SHP77 treated with DMSO at 0.1 percent for 48 hours (cell line): ENCODE measurements at places on chromosomes 4 and X.

- no peak for DNase-seq
These were observed 28.1 kb upstream of the NYX start for GRCh38 chrX:41419082-41419481.

- DNase-seq, result no peak
These were observed 73.6 kb upstream of the TBC1D9 start for GRCh38 chr4:140829825-140830224.

DNA sequence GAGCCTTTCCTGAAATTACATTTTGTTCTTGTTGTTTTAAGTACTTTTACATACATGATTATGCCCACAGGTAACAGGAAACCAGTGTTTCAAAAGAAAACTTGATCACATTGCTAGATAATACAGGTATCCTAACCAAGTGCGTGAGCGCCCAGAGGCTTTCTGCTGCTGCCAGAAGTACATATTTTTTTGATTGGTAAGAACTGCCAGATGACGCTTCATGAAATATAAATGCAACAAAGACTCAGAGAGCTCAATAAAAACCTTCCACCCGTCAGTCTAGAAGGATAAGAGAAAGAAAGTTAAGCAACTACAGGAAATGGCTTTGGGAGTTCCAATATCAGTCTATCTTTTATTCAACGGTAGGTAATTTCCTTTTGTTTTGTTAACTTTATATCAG lies at the start of gene EPGN:
Gene EPGN, plus strand, starts transcription at position 256 of the 400 bp plus-strand sequence. Its CDS starts 64 bp downstream, at position 320.
- no peak for DNase-seq

DNA sequence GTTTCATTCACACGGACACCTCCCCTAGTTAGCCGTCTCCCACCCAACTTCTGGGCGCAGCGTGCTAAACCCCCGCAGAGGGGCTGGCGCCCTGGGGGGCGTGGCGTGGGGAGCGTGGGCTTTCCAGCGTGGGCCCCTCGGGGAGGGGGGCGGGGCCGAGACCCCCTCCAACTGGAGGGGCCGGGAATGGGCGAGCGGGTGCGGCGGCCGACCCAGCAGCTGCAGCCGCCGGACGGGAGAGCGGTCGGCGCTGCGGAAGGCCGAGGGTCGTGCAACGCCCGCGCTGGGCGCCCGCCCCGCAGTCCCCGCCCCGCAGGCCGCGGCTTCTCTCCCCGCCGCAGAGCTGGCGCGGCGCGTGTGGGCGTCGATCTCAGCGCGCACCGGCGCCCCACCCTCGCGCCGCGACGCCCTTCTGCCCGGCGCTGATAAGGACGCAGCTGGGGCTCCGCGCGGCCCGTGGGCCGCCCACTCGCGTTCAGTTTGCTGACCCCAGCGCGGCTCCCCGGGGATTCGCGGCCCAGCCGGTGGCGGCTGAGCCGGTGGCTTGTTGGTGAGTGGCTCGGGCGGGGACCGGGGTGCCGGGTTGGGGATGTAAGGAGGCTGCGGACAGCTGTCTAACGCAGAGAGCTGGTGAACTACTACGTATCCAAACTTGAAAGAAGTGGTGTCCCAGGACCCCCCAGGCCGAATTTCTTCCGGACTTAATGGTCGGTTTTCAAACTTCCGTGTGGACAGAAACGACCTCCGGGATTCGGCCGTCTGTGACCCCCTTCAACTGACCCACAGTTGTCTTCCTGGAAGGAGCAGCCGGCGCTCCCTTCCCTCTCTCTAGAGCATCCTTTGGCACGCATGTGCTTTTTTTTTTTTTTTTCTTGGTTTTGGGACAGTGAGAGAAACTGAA lies 1.5 kb downstream of the FHDC1 start:
- DNase-seq, result no peak

DNA sequence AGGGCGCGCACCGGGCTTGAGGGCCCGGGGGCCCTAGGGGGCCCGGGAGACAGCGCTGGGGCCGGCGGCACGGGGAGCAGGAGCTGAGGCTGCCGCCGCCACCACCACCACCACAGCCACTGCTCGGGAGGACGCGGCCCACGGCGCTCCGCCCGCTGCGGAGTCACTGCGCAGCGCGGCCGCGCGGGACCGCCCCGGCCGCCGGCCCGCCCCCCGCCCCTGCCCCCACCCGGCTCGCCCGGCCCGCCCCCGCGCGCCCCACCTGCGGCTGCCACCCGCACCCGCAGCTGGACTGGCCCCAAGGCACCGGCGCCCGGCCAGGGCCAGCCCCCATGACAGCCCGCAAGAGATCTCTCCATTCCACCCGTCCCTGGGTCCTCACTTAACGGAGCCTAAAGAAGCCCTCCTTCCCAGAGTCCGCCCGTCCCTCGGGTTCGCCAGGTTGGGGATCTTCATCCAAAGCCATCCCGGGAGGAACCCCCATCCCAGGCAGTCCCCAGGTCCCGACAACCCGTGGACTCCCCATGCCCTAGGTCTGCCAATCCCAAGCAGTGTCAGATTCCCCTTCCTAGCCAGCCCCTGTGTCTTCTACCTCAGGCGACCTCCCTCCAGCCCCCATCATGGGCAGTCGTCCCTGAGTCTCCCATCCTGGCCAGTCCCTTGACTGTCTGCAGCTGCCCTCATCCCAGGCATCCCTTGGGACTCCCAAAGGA lies 40.0 kb upstream of the IQSEC2 start:
- DNase-seq, result no peak

- DNase-seq, result no peak
These were observed 22.9 kb upstream of the PUDP start for GRCh38 chrX:7170898-7171297.

DNA sequence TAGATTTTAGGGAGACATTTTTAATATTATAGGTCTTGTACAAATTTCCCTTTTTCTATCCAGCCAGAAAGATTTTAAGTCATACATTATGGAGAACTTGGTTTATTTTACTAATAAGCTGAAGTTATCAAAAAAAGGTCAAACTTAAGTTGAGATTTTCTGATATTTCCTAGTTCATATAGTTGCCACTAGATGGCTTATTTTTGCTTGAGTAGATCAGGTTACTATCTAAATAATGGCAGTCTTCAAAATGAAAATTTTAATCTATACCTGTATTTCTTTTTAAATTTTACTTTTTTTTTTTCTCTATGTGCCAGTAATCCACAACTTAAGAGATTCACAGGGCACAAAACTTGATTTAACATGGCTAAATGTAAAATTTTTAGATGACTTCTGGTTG lies 52.3 kb downstream of the USP9X start:
- no peak for DNase-seq

DNA sequence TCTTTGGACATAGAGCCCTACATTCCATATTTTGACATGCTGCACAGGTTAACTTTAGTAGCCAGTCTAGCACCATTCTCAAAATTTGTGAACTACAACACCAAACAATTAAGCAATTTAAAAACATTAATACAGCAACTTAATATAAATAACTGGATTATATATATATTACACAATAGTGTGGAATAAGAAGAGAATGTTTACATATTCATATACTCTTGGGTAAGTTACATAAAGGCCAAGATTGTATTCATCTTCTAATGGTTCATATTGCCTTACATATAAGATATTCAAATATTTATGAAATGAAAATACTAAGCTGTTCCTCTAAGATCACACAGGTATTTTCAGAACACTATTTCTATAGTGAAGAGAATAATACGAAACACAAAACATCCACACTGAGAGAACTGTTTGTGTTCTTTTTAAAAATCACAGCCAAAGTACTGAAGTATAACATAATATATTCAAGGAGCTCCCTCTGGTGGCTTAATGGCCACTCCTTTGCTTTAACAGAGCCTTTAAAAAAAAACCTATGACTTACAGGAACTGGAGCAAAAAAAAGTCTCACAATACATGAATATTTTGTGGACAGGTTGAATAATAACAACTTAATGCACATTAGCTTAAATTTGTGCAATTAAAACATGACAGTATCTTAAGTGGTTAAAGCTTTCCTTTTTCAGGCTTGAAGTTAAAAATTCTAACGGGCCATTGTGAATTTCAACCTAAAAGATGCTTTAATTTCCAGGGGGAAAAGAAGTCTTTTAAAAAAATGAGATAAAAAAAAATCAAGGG lies 46.2 kb downstream of the NEK1 start:
- DNase-seq, result peak; percentile 4

- peak; percentile 72 for DNase-seq
These were observed 93.8 kb downstream of the PDGFRA start for GRCh38 chr4:54322818-54323417.

DNA sequence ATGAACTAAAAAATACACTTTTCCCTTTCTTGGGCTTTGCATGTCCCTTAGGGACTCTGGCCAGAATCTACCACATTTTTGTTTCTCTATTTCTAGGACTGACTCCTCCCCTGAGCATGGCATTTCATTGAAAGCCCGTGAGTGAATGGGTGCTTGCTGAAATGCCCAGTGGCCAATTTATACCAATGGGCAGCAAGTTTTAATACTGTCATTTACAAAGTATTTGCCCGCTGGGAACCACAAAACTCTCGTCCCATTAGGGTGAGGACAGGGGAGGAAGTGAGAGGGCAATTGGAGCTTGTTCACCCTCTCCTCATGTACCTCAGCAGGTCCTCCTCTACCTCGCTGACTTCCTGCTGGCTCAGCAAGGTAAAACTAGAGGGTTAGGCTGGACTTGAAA lies 1.1 kb downstream of the SRPX2 start:
- no peak for DNase-seq

DNA sequence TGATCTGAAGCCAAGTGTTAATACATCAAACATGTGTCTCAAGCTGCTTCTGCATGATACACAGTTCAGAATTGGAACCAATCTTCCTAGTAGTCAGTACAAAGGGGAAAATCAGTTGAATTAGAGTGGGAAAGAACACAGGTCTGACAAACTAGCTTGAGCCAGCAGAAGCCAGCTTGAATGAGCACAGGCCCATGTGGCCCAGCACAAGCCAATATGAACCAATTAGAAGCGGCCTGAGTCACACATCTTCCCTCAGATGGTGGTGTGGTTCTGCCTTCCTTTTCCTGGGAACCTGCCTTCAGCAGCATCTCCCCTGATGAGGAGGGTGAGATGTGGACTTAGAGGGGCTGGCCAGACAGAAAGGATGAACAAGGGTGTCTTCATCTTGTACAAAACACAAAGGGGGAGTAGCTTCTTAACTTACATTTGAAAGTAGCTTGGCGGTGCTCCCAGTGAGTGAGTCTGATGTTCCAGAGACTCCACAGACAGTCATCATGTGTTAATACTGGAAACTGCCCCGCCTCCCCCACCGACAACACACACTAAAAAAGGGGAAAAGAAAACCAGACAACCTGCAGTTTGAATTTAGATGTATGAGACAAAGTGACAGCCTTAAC lies 72.0 kb downstream of the FRMPD4 start:
- DNase-seq, result no peak

DNA sequence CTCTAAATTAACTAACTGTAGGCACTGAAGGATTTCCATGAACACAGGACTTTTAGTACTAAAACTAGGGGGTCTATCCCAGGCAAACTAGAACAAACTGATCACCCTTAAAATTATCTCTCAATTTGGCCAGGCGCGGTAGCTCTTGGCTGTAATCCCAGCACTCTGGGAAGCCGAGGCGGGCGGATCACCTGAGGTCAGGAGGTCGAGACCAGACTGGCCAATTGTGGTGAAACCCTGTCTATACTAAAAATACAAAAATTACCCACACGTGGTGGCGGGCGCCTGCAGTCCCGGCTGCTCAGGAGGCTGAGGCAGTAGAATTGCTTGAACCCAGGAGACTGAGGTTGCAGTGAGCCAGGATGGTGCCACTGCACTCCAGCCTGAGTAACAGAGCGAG lies 436.6 kb downstream of the RPA4 start:
- DNase-seq, result no peak

GRCh38 chrX:103730147-103730795 lies 19.6 kb downstream of the TMEM31 start:
- no peak for DNase-seq

- no peak for DNase-seq
These were observed 146.2 kb downstream of the TEX11 start for GRCh38 chrX:70762285-70762684.

GRCh38 chrX:44343412-44344141 lies at the start of gene EFHC2:
Gene EFHC2 (minus strand): TSS chrX:44343672. CDS start chrX:44343588, 84 bp downstream.
- DNase-seq, result no peak

DNA sequence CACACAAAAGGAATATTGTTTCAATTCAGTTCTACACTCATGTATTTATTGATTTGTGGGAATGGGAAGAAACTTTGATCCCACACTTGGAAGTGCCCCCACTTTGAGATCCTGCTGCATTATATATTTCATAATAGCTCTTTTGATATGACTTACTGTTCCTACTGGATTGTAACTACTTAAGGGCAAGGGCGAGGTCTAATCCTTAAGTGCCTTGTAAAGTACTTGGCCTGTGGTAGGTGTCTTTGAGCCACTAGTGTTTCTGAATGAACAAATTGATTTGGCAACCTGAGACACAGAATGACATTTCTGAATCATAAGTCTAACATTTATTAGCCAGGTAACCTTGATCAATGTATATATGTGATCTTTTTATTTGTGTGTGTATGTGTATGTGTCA lies 767.2 kb downstream of the RAB28 start:
- no peak for DNase-seq

GRCh38 chrX:78839711-78840110 lies 92.2 kb downstream of the LPAR4 start:
- DNase-seq, result no peak

- DNase-seq, result no peak
These were observed 34.1 kb upstream of the GAB1 start for GRCh38 chr4:143302536-143302935.

DNA sequence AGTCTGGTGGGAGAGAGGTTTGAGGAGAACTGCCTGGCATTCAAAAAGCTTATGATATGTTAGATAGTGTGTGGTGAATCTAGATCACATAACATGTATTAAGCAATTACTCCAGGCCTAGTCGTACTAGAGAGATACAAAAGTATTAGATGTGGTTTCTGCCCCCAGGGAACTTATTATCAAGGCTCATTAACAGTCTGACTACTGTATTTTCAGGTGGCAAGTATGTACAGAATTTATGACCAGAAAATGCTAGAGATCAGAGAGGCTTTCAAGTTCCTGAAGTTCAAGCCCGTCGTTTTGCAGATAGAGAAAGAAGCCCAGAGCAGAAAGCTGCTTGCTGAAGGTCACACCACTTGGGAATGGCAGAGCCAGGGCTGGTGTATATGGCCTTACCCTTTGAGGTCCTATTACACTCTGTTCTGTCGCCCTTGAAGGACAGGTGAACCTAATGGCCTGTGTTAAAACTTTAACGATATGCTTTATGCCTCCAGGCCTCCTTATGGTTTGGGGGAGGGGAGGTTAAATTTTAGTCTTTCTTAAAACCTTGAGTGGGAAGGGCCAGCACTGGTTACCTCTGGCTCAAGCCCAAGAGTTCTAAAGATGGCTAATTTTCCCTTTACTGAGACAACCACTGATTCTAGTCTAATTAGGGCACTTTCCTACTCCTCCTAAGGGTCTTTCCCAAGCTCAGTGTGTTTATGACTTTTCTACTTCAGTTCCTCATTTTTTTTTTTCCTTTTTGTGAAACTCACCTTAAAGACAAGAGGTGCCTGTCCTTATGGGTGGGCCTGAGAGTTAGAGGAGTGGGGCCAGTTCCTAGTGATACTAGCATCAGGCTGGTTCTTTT lies 19.9 kb downstream of the TMEM164 start:
- no peak for DNase-seq

DNA sequence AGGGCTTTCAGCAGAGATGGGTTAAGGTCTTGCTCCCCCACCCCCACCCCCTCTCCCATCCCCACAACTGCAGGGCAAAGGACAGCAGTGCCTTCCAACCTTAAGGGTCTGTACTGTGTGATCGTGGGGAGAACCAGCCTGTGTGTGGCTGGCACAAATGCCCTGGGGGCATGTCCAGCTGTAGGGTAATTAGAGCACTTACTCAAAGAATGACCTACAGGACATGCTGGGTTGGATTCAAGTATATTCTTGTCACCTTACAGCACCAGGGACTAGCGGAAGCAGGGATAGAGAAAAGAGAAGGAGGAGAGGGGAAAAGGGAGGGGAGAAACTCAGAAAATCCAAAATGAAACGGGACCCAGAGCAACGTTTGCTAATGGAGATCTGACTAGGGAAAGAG lies 191.3 kb upstream of the GATB start:
- DNase-seq, result no peak
